ACHN (cell line): ENCODE measurements at places on chromosomes 4 and X.

- DNase-seq = no peak
These were observed 99.7 kb upstream of the CXorf66 start for GRCh38 chrX:140064993-140065392.

DNA sequence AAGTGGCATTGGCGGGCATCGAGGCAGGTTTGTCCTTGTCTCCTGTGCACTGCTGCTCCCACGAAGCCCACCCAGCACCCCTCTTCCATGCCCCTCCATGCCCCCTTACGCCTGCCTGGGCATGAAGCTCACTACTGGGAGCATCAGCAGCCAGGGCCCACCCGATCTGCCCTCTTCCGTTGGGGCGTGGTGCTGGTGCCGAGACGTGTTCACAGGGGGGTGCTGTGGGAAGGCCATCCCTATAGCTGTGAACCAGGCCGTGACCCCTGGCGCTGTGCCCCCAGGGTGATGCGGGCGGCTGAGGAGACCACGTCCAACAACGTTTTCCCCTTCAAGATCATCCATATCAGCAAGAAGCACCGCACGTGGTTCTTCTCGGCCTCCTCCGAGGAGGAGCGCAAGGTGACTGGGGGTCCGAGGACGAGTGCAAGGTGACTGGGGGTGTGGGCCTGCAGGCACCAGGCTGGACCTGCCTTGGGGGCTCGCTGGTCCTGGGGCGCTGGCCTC, 19.3 kb upstream of the ADD1 start:
- DNase-seq = no peak

GRCh38 chrX:133794126-133794525, 191.3 kb downstream of the GPC3 start:
- DNase-seq = no peak

DNA sequence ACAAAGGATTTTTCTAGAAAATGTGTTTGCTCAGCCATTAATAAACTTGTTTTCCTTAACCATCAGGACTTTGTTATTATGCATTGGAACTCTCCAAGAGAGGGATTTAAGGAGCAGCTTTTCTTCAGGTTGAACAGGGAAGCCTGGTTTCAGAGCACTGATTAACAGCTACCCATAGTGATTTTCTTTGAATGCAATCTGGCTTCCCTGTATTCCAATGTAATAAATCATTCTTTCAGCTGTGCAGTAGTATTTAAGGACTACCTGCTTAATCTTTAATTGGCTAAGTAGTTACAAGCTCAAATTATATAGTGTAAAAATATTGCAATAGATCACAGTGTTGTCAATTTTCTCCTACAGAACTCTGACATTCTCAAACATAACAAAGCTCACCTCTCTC, 77.5 kb downstream of the TMEM156 start:
- no peak for DNase-seq

GRCh38 chr4:176268963-176269362, at the start of gene ASB5:
Gene ASB5 (minus strand): TSS chr4:176269222. CDS start chr4:176269108, 114 bp downstream.
- no peak for DNase-seq

- no peak for DNase-seq
These were observed 15.3 kb downstream of the MRPL1 start for GRCh38 chr4:77877771-77878565.

- no peak for DNase-seq
These were observed 435.7 kb downstream of the RAPGEF2 start for GRCh38 chr4:159538556-159538955.

DNA sequence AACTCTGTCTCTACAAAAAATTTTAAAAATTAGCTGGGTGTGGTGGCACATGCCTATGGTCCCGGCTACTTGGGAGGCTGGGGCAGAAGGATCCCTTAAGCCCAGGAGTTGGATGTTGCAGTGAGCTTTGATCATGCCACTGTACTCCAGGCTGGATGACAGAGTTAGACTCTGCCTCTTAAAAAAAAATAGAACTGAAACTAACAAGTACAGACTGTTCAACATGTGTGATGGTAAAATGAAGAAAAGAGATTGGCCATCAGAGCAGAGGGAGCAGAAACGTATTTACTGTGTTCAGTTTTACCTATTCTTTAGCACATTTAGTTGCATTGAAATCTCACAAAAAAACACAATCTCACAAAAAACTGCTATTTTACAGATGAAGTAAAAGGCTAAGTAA, 77.9 kb upstream of the NAP1L5 start:
- no peak for DNase-seq

DNA sequence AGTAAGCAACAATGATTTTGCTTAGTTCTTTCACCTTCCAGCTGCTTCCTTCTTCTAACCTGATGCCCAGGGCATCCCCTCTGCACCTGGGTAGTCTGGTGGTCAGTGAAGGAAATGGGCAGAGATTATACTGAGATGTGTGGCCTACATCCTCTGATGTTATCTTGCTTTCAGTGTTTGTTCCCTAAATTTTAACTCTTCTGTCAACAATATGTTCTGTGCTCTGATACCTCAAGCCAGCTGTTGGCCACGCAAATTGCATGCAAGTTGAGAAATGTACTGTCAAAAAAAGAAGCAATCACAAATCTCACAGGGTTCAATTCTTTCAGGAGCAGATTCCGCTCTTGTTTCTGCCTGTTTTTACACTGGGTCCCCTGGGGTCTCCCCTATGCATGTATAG, 73.8 kb downstream of the FBXW7 start:
- no peak for DNase-seq

DNA sequence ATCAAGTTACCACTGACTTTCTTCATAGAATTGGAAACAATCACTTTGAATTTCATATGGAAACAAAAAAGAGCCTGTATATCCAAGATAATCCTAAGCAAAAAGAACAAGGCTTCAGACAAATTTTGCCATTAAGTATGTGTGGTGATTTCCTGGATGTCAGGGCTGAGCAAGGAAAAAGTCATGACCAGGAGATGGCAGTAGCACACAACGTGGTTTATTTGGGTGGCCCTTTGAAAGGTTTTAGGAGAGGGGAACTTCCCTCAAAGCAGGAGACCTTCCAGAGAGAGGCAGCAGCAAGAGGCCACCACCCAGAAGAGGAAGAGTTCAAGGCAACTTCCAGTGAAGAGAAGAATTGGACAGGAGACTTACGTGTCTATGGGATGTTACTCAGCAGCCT, 18.1 kb upstream of the ZXDB start:
- DNase-seq = no peak

- DNase-seq = no peak
These were observed 80.2 kb upstream of the ACSL4 start for GRCh38 chrX:109813236-109813635.

- DNase-seq = peak; percentile 94
These were observed 430.9 kb downstream of the MAPK10 start for GRCh38 chr4:85928775-85929591.

DNA sequence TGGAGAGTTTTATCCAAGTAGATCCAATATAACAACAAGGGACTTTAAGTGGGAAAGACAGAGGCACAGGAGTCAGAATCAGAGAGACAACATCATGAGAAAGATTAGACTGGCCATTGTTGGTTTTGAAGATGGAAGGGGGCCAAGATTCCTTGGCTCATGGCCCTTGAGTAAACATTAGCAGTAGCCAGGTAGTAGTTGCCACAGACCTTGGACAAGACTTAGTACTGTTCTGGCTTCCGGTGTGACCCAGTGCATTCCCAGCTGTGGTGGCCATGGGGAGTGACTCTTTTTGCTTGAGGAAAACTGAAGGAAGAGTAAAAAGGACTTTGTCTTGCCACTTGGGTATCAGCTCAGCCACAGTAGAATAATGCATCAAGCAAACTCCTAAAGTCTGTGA, 462.2 kb upstream of the CPXCR1 start:
- DNase-seq = no peak

DNA sequence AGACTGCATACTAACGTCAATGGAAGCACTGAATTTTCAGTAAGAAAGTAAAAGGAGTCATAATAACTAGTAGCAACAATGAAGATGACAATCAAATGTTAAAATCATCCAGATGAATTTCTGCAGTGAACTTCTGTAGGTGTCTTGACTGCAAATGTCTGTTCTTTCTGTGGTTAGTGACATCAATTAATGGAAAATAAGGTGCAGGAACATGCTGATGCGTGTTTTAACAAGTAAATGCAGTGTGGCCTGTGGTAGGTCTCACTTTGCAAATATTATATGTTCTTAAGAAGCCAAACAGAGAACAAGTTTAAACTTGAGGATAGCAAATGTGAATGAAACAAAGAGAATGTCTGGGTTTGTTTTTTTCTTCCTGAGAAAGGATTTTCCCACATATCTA, 2.6 kb upstream of the DTHD1 start:
- no peak for DNase-seq

GRCh38 chr4:130306566-130306965, 1210.6 kb downstream of the C4orf33 start:
- peak; percentile 6 for DNase-seq

DNA sequence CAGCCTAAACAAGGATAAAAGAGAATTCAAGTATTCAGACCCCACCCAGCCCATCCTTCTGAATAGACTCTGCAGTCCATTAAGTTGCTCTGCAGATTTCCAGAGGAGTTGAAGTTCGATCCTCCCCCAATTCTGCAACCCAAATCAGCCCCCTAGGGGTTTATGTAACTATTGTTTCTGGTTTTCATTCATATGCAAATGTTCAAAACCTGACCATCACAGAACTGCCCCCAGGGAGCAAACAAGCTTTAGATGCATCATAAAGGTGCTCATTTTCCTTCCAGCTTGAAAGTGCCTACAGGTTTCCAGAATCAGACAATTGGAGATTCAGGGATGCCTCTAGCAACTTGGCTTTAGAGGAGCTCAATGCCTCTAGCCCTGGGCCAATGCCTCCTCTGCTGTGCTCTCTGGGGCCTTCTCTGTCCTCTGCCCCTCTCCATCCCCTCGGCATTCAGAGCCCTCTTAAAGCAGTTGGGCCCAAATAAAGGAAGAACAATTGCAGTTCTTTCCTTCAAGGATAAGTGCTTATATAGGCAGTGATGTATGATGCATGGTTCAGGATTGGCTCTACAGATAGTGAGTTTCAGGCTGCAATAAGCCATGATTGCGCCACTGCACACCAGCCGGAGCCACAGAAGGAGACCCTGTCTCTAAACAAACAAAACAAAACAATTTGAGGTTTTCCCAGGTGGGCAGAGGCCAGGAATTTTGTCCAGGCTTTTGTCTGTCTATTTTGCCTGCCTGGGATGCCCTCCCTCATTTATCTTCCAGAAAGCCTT, 23.5 kb upstream of the SPINK2 start:
- no peak for DNase-seq

- DNase-seq = no peak
These were observed 11.6 kb upstream of the YIPF6 start for GRCh38 chrX:68487254-68487653.

DNA sequence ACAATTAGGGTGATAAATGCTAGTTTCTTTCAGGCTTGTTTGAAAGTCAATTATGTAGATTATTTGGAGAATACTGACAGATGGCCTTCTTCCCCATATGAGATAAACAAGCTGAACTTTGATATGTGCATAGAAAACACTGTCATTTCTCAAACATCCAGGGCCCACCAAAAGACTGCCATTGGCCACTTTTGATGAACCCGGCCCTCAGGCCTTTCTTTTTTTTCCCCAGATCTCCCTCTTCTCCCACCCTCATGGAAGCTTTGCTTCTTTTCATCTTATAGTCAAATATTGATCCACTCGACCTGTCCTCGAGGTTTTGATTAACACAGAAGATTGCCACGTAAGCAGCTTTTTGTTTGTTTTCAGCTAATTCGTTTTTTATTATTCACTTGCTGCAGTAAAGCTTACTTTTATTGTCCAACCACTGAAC, 377.4 kb downstream of the SMARCA1 start:
- DNase-seq = no peak

GRCh38 chrX:13473442-13474163, 95.8 kb upstream of the EGFL6 start:
- DNase-seq = no peak

- DNase-seq = no peak
These were observed 7.7 kb downstream of the AKAP17A start for GRCh38 chrX:1598876-1599790.

- peak; percentile 60 for DNase-seq
These were observed 4.8 kb downstream of the SLC49A3 start for GRCh38 chr4:683982-684622.

GRCh38 chrX:153667281-153667955, 6.2 kb downstream of the PNCK start:
- no peak for DNase-seq

- DNase-seq = no peak
These were observed 356.7 kb downstream of the STIM2 start for GRCh38 chr4:27217261-27217769.

GRCh38 chrX:119880076-119880475, 8.4 kb downstream of the NDUFA1 start:
- DNase-seq = no peak

DNA sequence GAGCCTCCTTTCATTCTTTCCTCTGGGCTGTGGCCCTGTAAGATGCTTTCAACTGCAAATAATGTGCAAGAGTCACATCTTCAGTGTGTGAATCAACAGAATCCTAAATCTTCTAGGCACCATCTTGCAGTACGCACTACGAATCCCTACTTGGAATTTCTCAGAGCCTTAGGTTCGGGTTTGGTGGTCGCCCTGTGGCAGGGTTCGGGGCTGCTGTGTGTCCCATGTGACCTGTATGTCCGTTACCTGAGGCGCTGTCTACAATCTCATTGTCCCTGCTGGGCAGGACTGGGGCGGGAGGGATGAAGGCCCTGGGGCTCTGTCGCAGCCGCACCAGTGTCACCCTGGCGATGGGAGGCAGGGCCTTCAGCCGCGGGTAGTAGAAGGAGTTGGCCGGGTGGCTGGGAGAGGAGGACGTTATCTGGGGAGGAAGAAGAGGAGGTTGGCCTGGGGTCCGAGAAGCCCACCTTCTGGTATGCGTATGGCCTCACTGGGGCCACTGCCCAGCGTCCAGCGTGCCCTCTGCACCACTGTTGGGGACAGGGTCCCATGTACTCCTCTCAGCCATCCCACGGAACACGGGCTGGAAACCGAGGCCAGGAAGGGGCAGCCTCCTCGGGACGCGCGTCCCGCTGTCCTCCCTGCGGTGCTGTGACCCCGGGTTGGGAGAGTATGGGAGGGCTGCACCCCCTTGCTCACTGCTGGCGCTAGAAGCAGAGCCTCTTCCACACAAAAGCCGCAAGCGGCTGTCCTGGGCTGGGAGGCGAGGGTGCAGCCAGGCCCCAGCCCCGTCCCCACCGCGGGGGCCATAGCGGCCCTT, 2.0 kb downstream of the SPON2 start:
- DNase-seq = no peak

DNA sequence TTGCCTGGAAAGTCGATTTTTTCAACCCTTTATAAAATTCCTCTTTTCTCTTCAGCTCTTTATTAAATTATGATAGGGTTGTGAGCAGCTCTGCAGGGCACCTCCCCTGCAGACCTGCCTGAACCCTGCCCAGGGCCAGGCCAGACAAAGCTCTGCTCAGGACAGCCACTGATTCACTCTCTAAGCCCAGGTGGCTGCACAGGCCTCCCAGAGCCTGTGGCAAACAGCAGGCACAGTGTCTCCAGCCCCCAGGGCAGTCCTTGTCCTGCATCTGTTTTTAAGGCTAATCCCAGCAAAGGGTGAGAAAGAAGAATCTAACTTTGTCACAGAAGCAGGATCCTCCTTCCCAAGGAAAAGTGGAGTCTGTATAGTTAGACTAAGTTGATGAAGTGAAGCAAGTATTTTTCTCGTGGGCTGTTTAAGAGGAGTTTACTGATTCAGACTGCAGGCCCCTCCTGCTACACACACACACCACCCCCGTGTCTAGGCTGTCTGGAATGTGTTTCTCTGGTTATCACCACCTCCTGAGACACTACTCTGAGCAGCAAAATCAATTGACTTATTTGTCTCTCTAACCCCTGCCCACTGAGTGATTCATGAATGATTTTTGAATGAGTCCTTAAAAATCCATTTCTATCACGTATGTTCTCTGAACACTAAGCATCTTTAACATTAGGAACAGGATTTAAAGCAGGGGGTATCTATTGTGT, 101.7 kb downstream of the CHIC2 start:
- DNase-seq = no peak
